ENCODE measurements at places on chromosomes 5 and 9.

DNA sequence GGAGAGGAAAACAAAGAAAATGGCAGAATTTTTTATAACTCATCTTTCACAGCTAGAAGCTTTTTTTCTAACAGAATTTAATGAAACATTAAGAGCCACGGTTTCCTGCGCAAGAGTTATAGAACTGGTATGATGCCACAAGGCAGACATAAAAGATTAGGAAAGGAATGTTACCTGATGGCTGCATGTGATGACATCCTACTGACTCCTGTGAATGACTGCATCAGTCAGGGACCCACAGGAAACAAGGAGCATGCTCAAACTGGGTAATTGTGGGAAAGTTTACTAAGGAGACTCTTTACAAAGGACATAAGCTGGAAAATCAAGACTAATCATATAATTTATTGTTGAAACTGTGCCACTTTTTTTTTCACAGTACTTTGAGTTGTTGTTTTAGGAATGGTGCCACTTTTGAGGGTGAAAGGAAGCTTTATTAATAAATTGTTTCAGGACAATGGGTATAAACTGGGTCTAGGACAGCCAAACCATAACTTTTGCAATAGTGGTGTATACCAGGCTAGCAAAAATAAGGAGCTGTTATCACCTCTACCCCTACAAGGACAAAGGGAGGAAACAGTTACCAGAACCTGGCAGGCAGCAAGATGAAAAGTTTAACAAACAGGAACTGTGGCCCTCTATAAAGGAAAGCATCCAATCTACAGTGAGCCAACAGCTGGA, 5.1 kb upstream of the TSLP start:
- no peak for DNase-seq

DNA sequence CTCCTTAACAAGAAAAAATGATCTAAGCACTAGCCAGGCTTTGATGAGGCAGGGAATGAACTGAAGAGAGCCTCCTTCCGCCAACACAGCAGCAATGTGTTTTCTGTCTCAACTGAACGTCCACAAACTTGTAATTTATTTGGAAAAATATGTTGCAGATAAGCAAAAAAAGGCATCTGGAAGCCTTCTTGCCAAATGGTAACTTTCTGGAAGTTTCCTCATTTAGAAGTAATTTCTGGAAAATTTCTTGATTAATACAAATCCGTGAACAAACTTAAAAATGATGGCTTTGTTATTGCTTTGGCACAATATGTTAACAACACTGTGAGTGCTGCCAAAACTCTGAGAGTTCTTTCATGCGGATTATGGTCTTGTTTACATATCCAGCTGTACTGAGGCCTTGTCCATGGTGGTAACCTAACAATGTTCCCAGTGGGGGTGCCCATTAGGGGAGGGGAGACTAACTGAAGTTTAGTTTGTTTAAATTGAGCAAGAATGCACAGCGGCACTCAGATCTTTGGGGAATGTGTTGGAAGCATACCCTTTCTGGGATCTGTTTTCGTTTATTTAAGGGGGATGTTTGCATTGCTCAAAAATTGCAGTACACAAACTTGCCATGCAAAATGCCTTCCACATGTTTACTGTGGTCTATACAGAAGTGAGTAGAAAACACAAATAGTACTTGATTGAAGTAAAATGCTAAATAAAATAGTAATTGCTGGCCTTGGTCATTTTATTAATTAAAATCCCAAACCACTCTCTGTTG, 334.7 kb downstream of the NR2F1-AS1 start:
- peak; percentile 12 for DNase-seq

GRCh38 chr9:133709015-133709611, 29.0 kb downstream of the SARDH start:
- no peak for DNase-seq

GRCh38 chr9:8365029-8365428, 565.5 kb upstream of the DMAC1 start:
- DNase-seq: no peak

- no peak for DNase-seq
These were observed 146.1 kb downstream of the CAAP1 start for GRCh38 chr9:26746357-26747072.

DNA sequence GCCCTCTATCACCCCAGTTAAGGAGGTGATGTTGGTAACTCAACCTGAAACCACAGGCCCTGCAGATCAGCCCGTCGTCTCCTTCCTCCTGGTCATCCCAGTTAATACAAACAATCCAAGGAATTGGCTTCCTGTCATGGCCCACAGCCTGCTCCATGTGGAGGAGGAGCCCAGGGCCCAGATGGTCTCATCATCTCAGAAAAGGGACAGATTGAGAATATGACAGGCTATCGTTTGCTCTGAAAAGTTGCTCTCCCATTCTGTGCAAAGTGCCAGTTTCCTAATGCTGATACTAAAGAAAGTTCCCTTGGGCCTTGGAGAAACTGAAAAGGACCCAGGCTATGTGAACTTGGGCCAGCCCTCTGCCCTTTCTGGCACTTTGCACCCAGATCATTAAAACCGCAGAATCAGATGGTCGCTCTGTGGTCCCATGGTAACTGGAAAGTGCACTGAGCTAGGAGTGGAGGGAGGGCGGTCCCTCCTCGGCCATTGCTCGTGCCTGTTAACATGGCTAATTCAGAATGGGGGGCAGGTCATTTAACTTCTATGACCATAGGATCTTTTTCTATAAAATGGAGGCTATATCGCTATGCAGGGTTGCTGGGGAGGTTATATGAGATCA, 675 bp upstream of the SPAAR start:
- peak; percentile 54 for DNase-seq

DNA sequence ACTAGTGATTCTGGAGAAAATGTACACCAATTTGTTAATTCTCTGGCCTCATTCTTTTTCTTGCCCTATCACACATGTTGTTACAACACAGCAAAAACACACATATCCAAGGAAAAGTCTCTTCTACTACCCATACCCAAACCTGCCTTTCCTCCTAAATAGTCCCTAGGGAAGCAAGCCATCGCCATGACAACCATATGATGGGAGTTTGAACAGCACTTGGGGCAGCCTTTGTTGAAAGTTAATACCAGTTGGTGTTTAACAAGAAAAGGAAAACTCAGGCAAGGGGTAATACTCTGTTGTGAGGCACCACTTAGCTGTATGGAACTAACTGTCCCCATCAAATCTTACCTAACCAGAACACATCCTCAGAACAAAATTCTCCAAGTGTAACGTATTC, 1.7 kb downstream of the TRPM3 start:
- no peak for DNase-seq

DNA sequence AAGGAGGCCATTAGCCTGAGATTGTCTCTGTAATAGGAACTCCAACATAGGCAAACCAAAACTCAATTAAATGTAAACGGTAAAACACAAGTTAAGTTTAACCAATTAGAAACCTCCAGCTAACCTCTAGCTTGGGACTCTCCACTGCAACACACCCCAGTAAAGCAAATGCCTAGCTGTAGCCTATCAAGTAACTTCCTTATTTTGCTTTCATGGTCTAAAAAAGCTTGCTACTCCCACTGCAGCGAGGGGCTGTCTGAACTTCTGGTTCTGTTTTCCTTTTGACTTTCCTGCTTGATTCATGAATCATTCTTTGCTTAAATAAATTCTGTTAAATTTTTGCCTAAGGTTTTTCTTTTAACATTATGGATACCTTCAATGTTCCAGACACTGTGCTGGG, 24.4 kb upstream of the C5orf46 start:
- no peak for DNase-seq

DNA sequence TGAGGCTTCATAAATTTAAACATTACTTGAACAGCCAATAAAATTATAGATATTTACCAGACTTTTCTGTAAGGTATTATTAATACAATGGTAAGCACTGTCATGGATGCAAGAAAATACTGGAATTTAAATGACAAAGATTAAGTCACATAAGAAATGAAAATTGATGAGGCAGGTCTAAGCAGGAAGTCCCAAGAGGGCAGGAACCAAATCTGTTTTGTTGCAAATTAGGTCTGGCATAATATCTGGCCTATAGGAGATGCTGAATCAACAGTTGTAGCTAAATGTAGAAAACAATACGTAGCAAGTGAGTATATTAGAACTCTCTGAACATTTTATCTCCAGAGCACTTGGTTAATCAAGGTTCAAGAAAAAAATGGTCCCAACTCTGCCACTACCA, 142.5 kb downstream of the EBF1 start:
- no peak for DNase-seq

DNA sequence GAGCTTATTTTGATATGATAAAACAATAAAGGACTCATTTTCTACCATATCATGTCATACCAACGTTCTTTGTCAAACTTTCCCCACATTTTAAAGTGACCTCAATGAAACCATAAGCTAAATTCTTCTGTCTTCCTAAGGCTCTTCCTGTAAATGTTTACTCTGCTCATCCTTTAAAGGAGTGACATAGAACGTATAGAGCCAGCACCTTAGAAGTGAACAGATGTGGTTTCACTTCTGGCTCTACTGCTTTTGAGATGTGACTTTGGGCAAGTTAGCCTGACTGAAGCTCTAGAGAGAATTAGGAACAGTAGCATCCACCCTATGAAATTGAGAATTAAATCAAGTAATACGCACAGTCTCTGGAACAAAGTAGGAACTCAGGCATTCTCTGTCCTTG, 24.1 kb downstream of the SAR1B start:
- no peak for DNase-seq

- no peak for DNase-seq
These were observed 47.6 kb upstream of the ZFAND5 start for GRCh38 chr9:72412483-72413040.

- no peak for DNase-seq
These were observed 4.8 kb downstream of the CD274 start for GRCh38 chr9:5455181-5455580.

DNA sequence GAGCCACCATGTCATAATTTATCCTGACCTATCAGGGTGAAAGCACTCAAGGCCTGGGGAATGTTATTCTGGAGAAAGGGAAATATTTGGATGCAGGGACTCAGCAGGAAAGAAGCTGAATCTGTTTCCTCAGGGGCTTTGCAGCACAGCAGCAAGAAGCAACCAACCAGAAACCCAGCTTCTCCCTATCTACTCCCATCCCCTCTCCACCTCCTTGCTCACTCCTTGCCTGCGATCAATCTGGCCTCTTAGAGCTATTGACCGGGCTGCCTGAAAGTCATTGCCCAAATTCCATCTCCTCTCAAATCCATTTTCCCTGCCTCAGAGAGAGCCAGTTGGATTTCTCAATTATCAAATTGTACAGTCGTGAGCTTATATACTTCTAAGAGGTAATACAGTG, 542.0 kb upstream of the TRPC7 start:
- no peak for DNase-seq

DNA sequence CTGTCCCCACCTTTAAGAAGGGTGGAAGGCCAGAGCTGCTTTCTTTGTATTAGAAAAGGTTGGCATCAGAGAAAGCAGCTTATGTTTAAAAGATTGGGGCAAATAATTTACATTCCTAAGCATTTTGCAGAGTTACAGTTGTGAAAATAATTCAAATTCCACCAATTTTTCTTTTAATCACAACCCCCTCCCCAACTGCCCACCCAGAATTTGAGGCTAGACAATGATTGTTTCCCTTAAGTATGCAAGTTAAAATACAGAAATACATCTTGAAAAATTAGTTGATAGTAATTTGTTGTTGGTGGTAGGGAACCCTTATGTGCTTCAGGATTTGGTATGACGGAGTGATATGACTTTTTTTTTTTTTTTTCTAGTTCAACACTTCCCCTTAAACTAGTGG, 133.0 kb downstream of the ZSWIM6 start:
- no peak for DNase-seq

DNA sequence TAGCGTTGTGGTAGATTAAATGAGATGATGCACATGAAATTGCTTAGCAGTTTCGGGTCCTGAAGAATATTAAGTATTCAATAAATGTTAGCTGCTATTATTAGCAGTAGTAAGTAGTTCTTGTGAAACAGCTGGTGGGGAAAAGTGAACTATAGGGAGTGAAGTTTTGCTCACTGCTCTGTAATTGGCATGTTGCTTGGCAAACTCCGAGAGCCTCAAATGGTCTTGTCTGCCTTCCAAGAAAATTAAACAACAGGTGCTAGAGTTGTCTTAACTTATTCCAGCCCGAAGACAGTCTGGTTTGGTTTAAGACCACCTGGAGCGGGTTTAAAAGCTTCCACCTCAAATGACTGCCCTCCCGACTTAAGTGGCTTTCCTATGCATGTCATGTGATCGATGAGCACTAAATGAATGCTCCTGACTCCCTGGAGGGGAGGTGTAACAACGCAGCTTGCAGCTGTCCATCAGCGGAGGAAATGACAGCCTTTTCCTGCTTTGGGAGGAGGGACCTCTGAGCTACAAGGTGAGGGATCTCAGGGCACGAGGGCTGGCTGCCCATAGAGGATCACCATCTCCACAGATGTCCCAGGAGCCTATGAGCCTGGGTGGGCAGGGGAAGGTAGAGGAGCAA, 202.9 kb upstream of the PANK3 start:
- DNase-seq: no peak

All from anterior cingulate cortex (tissue), 58 donors.